Heart right ventricle (tissue), 16 donors: ENCODE measurements at places on chromosomes 12 and 14. TPM values are rescaled to one million over a fixed set of nuclear protein-coding genes. Genes with fewer than 3 reads are reported as not detected.

TRPV4 gene
- total RNA-seq = 0.72 TPM

DYNC1H1 gene
- total RNA-seq = 685 TPM

SDR9C7 gene
- total RNA-seq = 0.14 TPM

CABP1 gene
- 1.3 TPM for total RNA-seq

KRT6C gene
- total RNA-seq = not detected

GPR68 gene
- 2.4 TPM for total RNA-seq

HOXC12 gene
- not detected for total RNA-seq

TBX3 gene
- total RNA-seq = 28.1 TPM

SLC10A1 gene
- not detected for total RNA-seq

PIWIL1 gene
- not detected for total RNA-seq

COX8C gene
- total RNA-seq = not detected

IQSEC3 gene
- total RNA-seq = 0.32 TPM

C12orf54 gene
- not detected for total RNA-seq

PLXNC1 gene
- total RNA-seq = 2.2 TPM

PTPN11 gene
- total RNA-seq = 158 TPM

CPNE8 gene
- 3.5 TPM for total RNA-seq

MMP19 gene
- 1.8 TPM for total RNA-seq

AGAP2 gene
- total RNA-seq = 4.0 TPM

KRAS gene
- total RNA-seq = 11.8 TPM

ANKRD33 gene
- total RNA-seq = not detected

IGF1 gene
- 12.7 TPM for total RNA-seq

CEBPE gene
- not detected for total RNA-seq

PPM1A gene
- 103 TPM for total RNA-seq

AVPR1A gene
- 0.94 TPM for total RNA-seq
